Glutamatergic neuron (in vitro differentiated cells): ENCODE measurements at places on chromosomes 1 and 21. TPM values are rescaled to one million over a fixed set of nuclear protein-coding genes. Genes with fewer than 3 reads are reported as not detected.

Gene LEMD1
- 2.0 TPM for total RNA-seq

DNA sequence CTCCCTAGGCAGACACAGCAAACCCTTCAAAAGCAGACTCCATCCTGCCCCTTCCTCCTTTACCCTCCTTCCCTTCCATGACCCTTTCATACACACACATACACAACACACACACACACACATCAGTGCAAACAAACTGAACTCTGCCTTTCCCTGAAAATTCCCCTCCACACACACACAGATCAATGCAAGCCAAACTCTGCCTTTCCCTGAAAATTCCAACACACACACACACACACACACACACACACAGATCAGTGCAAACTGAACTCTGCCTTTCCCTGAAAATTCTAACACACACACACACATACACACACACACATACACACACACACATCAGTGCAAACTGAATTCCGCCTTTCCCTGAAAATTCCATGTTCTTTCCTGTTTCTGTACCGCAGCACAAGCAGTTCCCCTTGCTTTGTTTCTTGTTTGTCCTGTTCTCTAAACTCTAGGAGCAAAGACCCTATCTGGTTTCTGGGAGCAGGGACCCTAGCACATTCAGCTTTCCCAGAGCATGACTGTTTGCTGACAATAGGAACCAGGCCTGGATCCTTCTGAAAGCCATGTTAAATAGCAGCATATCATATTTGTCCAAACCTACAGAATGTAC, 91.0 kb downstream of the PTPN14 start:
- no peak overlapping the region for H3K4me3 ChIP-seq
- no peak for DNase-seq
- no peaks in the 10 kb centered on the region for H3K36me3 ChIP-seq
- H3K27ac ChIP-seq: peak overlapping the region; percentile 3

DNA sequence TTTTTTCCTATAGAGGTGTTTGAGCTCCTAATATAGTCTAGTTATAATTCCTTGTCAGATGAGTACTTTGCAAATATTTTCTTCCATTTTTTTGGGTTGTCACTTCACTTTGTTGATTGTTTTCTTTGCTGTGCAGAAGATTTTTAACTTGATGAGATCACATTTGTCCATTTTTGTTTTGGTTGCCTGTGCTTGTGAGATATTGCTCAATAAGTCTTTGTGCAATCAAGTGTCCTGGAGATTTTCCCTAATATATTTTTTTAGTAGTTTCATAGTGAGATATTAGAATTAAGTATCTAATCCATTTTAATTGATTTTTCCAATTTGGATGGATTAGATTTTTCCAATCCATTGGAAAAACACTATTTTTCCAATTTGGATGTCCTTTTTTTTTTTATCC, 1395.5 kb downstream of the PLA2G4A start:
- no peak overlapping the region for H3K4me3 ChIP-seq
- H3K36me3 ChIP-seq: no peaks in the 10 kb centered on the region
- no peaks in the 10 kb centered on the region for H3K27me3 ChIP-seq
- H3K4me1 ChIP-seq: no peaks in the 10 kb centered on the region
- no peak overlapping the region for H3K27ac ChIP-seq

GRCh38 chr1:31670593-31670964, 25.9 kb upstream of the PEF1 start:
- H3K36me3 ChIP-seq: no peaks in the 10 kb centered on the region
- peak overlapping the region; percentile 99 for H3K27ac ChIP-seq
- peaks cover 70% of the 10 kb centered on the region for H3K4me1 ChIP-seq

GRCh38 chr1:125064481-125064880, 3879.7 kb downstream of the SRGAP2C start:
- DNase-seq: no peak
- peaks cover 8% of the 10 kb centered on the region for H3K27me3 ChIP-seq
- H3K27ac ChIP-seq: no peak overlapping the region
- H3K36me3 ChIP-seq: peaks cover 9% of the 10 kb centered on the region
- no peaks in the 10 kb centered on the region for H3K4me1 ChIP-seq
- H3K4me3 ChIP-seq: no peak overlapping the region

Gene VPS26C
- 60.3 TPM for total RNA-seq

Gene TFF3
- total RNA-seq: not detected

GRCh38 chr21:45516671-45517151, 25.5 kb downstream of the SLC19A1 start:
- peaks cover 8% of the 10 kb centered on the region for H3K4me1 ChIP-seq
- H3K27me3 ChIP-seq: peaks cover 1% of the 10 kb centered on the region
- no peak overlapping the region for H3K27ac ChIP-seq
- peaks cover 39% of the 10 kb centered on the region for H3K36me3 ChIP-seq

Gene SPRR4
- total RNA-seq: not detected

- H3K36me3 ChIP-seq: peaks cover 7% of the 10 kb centered on the region
- no peaks in the 10 kb centered on the region for H3K4me1 ChIP-seq
- H3K27ac ChIP-seq: no peak overlapping the region
- no peak for DNase-seq
- H3K4me3 ChIP-seq: no peak overlapping the region
Observed at GRCh38 chr1:215807911-215808436, 240.9 kb downstream of the KCTD3 start.

GRCh38 chr1:156245451-156246232, 2.2 kb downstream of the PAQR6 start:
- no peaks in the 10 kb centered on the region for H3K36me3 ChIP-seq
- peak; percentile 47 for DNase-seq
- H3K27me3 ChIP-seq: peaks cover 15% of the 10 kb centered on the region
- H3K27ac ChIP-seq: peak overlapping the region; percentile 0

DNA sequence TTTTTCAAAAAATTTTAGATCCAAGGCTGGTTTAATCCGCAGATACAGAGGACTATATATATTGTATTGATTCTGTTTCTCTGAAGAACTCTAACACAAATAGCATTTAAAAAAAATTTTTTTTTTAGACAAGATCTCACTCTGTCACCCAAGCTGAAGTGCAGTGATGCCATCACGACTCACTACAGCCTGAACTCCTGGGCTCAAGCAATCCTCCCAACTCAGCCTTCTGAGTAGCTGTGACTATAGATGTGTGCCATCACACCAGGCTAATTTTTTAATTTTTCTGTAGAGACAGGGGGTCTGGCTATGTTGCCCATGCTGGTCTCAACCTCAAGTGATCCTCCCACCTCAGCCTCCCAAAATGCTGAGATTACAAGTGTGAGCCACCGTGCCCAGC, 3.0 kb downstream of the ANKRD45 start:
- H3K27me3 ChIP-seq: peaks cover 8% of the 10 kb centered on the region
- DNase-seq: no peak
- H3K4me1 ChIP-seq: peaks cover 3% of the 10 kb centered on the region
- H3K27ac ChIP-seq: no peak overlapping the region
- H3K4me3 ChIP-seq: no peak overlapping the region
- no peaks in the 10 kb centered on the region for H3K36me3 ChIP-seq

- peak overlapping the region; percentile 79 for H3K4me3 ChIP-seq
- peaks cover 7% of the 10 kb centered on the region for H3K27me3 ChIP-seq
- peak overlapping the region; percentile 73 for H3K27ac ChIP-seq
- peaks cover 60% of the 10 kb centered on the region for H3K4me1 ChIP-seq
Observed at GRCh38 chr1:182616130-182617013, 12.2 kb upstream of the RGS16 start.

- no peak for DNase-seq
- H3K27me3 ChIP-seq: no peaks in the 10 kb centered on the region
- no peak overlapping the region for H3K4me3 ChIP-seq
- no peaks in the 10 kb centered on the region for H3K4me1 ChIP-seq
Observed at GRCh38 chr1:169511316-169512005, 25.7 kb upstream of the SLC19A2 start.

Gene PDC
- not detected for total RNA-seq

DNA sequence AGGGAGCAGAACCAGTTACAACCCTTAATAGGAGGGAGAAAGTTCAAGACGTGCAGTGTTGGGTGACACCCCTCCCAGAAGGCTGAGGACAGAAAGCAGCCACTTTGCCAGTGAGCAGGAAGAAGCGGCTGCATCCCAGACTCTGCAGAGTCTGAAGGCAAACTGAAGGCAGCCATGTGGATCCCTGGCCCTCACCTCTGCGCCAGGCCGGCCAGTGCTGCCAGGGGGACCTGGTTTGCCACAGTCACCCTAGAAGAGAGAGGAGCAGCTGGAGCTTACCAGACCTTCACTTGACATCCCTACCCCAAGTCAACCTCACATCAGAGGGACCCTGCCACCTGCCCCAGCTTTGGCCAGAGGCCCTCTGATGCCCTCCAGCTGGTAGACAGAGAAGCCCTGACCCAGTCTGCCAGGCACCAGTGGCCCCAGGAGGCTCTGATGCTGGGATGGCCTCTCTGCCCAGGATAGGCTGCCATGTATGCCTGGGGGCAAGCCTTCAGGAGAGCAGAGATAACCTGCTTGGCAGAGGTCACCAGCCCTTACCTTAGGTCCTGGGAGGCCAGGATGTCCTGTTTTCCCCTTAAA, 16.3 kb upstream of the PEF1 start:
- no peak overlapping the region for H3K27ac ChIP-seq
- no peaks in the 10 kb centered on the region for H3K36me3 ChIP-seq

DNA sequence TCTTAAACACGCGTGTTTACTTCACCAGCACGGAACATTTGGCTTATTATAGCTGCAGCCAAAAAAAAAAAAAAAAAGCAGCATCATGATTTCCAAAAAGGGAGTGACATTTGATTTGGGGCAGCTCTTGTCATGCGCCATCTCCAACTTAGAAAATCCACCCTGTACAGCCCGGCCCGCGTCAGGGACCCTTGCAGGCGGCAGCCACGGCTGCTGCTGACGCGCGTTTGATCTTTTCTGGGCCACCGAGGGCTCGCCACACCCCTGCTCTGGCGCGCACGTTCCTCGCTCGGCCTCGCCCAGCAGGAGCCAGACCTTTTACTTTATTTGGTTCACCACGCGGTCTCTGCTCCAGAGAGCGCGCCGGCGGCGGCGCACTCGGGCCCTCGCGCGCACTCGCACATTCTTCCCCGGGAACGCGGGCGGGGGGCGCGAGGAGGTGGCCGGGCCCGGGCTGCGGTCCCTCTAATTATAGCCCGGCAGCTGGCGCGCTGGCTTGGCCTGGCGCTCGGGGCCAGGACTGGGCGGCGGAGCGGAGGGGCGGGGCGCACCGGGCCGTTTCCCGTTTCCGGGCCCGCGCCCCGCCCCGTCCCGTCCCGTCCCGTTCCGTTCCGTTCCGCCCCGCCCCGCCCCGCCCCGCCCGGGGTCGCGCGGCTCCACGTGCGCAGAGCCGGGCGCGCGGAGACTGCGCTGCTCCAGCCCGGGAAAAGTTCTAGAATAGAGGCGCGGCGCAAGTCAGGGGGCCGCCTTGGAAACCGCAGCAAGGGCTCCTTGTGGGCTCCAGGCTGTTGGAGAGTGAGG, 10.2 kb downstream of the IRF2BP2 start:
- peaks cover 15% of the 10 kb centered on the region for H3K4me1 ChIP-seq
- peak overlapping the region; percentile 99 for H3K4me3 ChIP-seq
- H3K36me3 ChIP-seq: peaks cover 10% of the 10 kb centered on the region
- peak overlapping the region; percentile 99 for H3K27ac ChIP-seq

GRCh38 chr1:96488777-96489176, 232.8 kb upstream of the PTBP2 start:
- H3K4me1 ChIP-seq: no peaks in the 10 kb centered on the region
- no peak overlapping the region for H3K4me3 ChIP-seq
- no peaks in the 10 kb centered on the region for H3K27me3 ChIP-seq
- no peak overlapping the region for H3K27ac ChIP-seq

Gene CASZ1
- 18.3 TPM for total RNA-seq
